Frontal cortex (tissue), 4 donors: ENCODE measurements at places on chromosomes 7 and 10.

DNA sequence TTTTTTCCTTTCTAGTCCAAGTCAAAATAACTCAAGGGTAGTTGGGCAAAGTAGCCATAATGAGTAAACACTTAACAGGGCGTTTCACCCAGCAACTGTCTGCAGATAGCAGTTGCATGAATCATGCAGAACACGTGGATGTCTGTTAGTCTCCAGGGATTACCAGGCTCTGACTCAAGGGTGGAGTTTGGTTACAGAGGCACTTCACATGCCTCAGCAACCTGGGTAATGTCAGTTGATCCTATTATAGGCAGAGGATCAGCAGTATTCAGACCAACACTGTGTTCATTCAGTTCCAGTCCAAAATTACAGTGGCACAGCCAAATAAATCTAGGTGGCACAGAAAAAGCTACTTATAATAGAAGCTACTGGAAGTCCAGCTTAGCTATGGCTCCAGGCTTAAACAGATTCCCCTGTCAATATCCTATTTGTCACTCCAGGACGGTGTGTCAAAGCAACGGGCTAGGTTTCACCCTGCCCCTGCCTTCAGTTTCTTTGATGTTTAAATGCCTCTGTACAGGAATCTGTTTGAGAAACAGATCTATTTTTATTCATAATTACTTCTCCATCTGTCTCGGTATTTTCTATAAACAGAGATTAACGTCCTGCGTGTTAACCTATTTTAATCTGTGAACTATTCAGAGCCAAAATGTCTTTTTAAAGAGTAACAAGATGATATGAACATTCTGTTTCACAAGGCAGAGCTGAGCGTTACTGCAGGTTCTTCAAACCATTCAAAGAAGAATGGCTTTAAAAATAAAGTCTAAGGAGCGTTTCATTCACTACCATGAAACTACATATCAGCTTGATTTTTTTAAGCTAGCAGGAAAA is 162.6 kb upstream of the AKR1E2 start:
- peak; percentile 32 for DNase-seq

- no peak for DNase-seq
These were observed 18.3 kb downstream of the TACR2 start for GRCh38 chr10:69398466-69398865.

DNA sequence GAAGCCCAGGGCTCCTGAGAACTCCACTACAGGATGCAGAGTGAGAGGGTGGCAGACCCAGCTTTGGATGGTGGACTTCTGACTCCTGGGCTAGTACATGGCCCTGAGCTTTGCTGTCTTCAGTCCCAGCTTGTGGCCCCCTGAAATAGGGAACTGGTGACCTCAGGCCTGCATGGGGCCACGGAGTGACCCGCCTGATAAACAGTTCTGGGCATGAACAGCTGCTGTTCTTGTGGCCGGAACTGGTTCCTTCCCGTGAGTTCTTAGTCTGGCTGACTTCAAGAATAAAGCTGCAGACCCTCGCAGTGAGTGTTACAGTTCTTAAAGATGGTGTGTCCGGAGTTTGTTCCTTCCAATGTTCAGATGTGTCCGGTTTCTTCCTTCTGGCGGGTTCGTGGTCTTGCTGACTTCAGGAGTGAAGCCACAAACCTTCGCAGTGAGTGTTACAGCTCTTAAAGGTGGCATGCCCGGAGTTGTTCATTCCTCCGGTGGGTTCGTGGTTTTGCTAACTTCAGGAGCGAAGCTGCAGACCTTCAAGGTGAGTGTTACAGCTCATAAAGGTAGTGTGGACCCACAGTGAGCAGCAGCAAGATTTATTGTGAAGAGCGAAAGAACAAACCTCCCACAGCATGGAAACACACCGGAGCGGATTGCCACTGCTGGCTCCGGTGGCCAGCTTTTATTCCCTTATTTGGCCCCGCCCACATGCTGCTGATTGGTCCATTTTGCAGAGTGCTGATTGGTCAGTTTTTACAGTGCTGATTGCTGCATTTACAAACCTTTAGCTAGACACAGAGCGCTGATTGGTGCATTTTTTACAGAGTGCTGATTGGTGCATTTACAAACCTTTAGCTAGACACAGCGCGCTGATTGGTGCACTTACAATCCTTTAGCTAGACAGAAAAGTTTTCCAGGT is 268.0 kb downstream of the ZEB1 start:
- no peak for DNase-seq

GRCh38 chr7:1136841-1137516 is 23.0 kb downstream of the ZFAND2A start:
- no peak for DNase-seq

GRCh38 chr7:25595996-25596395 is 367.7 kb upstream of the NPVF start:
- no peak for DNase-seq

DNA sequence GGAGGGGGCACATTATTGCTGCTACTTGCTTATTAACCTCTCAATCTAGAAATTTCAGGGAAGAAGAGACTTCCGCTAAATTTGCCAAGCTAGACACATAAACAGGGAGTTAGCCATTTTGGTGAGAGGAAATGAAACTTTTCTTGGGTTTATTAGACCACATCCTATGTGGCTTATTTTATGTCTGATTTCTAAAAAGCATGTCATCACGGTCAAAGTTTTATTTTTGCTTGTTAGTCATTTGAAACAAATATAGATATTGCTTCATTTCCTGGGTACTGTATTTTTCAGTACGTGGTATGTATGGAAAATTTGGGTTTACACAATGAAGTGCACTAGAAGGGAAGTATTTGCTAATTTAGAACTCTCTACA is 144.1 kb downstream of the TCF7L2 start:
- DNase-seq = no peak

DNA sequence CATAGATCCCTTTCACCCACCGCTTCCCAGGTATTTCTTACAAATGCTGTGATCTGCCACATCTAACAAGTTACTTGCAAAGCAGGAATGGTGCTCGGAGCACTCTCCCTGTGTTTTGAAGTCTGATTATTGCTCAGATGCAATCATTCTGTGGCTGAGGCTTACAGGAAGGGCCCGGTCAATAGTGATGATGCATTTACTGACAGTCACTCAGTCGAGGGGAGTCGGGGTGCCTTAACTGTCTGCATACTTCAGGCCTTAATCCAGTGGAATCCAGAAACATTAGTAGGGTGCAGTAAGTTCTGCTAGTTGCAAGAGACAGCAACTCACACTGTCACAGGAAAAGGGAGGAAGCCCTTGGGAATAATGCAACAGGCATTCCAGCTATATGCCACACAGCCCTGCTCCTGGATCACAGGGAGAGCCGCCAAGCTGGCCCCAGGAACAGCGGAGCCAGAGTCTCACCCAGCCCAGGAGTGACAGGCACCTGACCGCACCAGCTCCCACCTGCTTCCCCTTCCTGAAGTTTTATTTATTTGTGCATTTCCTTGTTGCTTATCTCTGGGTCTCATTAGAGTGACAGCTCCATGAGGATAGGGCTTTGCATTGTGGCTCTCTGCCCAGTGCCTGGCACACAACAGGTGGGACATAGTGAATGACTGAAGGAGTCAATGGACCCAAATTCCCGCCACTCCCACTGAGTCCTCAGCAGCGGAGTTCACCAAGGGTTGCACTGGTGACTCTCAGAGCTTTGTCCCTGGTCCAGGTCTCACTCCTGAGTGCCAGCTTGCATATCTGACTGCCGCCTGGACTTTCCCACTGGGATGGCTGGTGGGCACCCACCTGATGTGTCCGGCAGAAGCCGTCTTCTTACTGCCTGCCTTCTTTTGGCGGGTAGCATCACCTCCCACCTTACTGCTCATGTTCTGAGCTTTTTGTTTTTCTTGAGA is 212.5 kb upstream of the SH2B2 start:
- DNase-seq = no peak

GRCh38 chr7:41621953-41622831 is 80.7 kb downstream of the INHBA start:
- no peak for DNase-seq

DNA sequence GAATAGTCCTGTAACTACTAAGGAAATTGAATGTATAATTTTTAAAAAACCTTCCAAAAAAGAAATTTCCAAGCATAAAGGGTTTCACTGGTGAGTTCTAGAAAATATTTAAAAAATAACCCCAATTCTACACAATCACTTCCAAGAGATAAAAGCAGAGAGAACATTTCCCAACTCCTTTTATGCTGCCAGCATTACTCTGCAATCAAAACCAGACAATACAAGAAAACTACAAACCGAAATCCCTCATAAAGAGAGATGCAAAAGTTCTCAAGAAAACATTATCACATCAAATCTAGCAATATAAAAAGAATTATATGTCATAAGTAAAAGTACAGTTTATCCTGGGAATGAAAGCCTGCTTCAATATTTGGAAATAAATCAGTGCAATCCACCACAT is 84.8 kb downstream of the OAT start:
- no peak for DNase-seq

DNA sequence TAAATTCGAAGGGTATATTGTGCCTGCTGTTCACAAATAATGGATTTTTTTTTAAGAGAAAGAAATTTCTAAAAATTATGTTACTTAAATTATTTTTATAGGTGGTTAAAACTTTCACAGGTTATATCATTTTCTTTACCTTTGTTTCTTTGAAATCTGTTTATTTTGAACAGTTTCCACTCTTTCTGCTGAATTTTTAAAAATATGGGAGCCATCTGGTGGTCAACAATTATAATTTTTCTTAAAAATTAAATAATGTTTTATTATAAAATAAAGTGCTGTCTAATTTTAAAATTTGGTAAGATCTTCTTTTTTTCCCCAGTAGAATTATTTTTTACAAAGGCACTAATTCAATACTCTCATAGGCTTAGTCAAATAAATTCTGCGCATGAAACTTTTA is 263.9 kb downstream of the ETV1 start:
- DNase-seq = no peak

DNA sequence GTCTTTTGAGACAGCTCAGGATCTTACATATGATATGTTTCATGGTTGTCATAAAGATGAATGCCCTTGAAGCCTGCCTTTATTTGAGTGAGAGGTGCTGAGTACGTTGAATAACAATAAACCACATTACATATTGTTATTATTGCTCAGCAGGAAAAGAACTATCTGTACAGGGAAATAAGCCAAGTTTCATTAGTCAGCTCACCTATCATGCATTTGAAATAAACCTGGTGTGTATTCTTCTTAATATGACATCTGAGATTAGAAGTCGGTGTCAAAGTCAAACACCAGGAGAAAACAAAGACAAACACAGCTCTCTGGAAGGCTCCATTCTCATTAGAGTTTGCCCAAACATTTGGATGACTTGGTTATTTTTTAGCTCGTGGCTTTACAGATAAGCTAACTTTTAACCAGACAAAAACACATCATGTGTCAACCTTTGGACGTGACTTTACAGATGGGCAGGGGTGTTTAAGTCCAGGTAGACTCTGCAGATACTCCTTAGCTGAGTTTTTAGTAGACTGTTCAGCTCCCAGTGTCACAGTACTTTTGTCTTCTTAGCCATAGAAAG is 71.2 kb upstream of the AOAH start:
- no peak for DNase-seq

DNA sequence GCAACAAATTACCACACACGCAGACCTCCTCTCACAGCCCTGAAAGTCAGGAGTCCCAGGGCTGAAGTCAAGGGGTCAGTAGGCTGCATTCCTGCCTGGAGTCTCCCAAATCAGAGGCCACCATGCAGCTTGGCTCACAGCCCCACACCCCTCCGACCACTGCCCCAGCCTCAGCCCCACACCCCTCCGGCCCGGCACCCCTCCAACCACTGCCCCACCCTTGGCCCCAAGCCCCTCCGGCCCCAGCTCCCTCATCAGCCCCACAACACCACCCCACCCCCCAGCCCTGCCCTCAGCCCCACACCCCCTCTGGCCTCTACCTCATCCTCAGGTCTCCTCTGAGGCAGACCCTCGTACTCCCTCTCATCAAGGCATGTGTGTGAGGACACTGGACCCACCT is 85.7 kb downstream of the DIP2C start:
- DNase-seq = no peak

- DNase-seq = no peak
These were observed 99.7 kb upstream of the CCDC6 start for GRCh38 chr10:60006062-60006461.

- no peak for DNase-seq
These were observed 90.1 kb downstream of the PIP4K2A start for GRCh38 chr10:22624287-22624738.

GRCh38 chr10:79442171-79443040 is 3.0 kb downstream of the ZCCHC24 start:
- DNase-seq = peak; percentile 50

DNA sequence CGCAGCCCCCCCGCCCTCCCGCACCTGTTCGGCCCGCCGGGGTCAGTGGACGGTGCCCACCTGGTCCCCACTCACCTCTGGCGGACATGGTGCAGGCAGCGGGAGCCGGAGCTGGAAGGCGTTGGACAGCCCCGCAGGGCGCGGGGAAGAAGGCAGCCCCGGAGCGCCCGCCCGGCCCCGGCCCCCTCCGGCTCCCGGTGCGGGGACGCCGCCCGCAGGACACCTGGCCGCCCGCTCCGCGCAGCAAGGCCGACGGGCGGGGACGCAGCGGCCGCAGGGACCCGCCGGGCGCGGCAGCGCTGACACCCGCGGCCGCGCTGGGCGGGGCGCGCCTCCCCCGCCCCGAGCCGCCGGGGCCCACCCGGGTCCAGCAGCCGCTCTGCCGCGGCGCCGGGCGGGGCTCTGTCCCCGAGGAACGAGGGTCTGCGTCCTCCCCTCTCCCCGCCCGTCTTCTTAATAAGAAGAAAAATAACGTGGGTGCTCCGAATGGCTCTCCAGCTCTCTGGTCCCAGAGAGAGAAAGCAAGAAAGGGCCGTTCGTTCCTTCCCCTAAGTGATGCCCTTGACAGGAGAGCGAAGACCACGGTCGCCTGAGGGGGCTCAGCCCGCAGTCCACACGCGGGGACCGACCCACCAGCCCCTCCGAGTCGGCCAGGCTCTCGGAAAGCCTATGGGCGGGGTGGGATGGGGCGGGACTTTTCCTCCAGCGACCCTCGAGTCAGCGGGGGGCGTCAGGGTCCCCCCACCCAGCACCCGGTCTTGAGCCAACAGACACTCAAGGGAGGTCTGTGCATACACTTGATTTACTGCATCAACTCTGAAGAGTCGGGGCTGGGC is 53.4 kb upstream of the FHIP2A start:
- peak; percentile 49 for DNase-seq

GRCh38 chr10:9010931-9011670 is 956.6 kb downstream of the GATA3 start:
- no peak for DNase-seq

DNA sequence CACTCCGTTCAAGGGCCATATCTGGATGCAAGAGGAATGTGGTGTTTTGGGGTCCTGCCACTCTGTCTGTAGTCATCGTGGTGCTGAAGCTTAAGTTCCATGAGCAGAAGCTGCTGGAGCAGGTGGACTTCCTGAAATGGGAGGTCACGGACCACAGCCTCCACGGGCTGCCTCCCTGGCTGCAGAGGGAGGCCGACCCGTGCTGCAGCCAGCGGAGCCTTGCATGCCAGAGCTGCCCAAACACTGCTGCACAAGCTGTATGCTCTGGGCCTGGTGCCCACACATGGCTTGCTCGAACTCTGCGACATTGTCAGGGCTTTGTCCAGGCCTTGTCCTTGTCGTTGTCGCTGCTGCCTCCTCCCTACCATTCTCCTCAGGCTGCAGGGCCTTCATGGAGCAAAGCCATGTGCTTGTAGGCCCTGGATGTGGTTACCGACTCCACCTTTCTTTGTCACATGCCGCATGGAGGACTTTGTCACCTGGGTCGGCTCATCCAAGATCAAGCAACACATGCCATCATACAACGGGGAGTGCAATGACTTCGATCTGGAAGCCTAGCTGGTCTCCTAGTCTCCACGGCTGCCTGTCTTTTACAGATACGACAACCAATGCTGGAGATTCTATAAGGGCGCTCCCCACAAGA is 21.4 kb downstream of the GARIN1A start:
- no peak for DNase-seq

GRCh38 chr7:151416112-151416940 is 6.5 kb upstream of the WDR86 start:
- no peak for DNase-seq

GRCh38 chr7:139132887-139133286 is 23.4 kb upstream of the ZC3HAV1 start:
- no peak for DNase-seq
